ENCODE measurements at places on chromosomes 2 and 18. TPM values are rescaled to one million over a fixed set of nuclear protein-coding genes. Genes with fewer than 3 reads are reported as not detected.

Gene SCN3A
- under 0.01 TPM for total RNA-seq

Gene LBX2
- total RNA-seq, result 1.6 TPM

Gene AKAIN1
- not detected for total RNA-seq

Gene NAT8
- not detected for total RNA-seq

Gene PRKD3
- 60.0 TPM for total RNA-seq

Gene ITGB6
- not detected for total RNA-seq

Gene STON1
- 11.0 TPM for total RNA-seq

Gene CD8B
- total RNA-seq, result not detected

Gene ACOXL
- not detected for total RNA-seq

Gene SLC38A11
- not detected for total RNA-seq

Gene EFHD1
- not detected for total RNA-seq

Gene MBOAT2
- total RNA-seq, result 12.7 TPM

Gene HOXD13
- total RNA-seq, result not detected
